ENCODE measurements at places on chromosomes 4 and X. TPM values are rescaled to one million over a fixed set of nuclear protein-coding genes. Genes with fewer than 3 reads are reported as not detected.

DNA sequence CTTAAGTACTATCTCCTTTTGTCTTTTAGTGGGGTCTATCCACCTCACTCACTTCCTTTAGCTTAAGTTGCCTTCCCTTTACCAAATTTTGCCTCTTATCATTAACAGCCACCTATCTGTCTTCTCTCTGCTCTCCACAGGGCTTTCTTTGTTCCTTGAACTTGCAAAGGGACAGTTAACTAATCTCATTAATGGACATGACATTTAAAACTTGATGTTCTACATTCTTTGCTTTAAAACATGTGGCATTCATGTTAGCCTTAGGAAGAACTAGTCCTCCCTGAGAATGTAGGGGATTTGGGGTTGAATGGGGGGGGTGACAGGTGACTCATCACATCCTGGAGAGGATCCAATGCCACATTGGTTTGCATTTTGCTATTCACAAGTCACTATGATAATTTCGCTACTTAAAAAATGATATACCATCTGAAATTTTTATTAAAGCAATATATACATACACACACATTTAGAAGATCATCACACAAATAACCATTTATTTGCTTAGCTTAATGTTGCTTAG lies 41.0 kb upstream of the DMD start:
- H3K4me1 ChIP-seq, result no peaks in the 10 kb centered on the region
- H3K36me3 ChIP-seq, result no peaks in the 10 kb centered on the region
- H3K4me3 ChIP-seq, result no peak overlapping the region
- H3K27ac ChIP-seq, result no peak overlapping the region
- no peaks in the 10 kb centered on the region for H3K27me3 ChIP-seq

DNA sequence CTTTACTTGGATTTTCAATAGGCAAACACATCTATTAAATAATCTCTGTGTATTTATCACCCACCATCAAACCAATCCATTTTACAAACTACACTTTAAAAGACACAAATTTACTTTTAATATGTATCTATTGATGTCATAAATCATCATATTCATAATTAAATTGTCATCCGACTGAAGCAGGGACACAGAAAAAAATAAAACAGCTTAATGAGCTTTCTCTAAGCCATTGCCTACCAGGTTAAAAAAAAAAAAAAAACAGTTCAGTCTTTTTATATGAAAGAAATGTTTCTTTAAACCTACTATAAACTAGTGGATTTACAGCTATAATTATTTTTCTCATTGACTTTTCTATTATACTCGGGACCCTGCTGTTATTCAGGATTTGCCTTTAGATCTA lies 57.3 kb downstream of the PABPC4L start:
- no peak for DNase-seq
- H3K4me3 ChIP-seq, result no peak overlapping the region
- H3K4me1 ChIP-seq, result no peaks in the 10 kb centered on the region
- H3K36me3 ChIP-seq, result no peaks in the 10 kb centered on the region

- no peak for DNase-seq
- H3K27me3 ChIP-seq, result no peaks in the 10 kb centered on the region
- no peak overlapping the region for H3K27ac ChIP-seq
- no peaks in the 10 kb centered on the region for H3K36me3 ChIP-seq
These were observed 14.2 kb upstream of the FGF16 start for GRCh38 chrX:77433001-77433400.

CCDC160 gene
- total RNA-seq, result not detected

GRCh38 chr4:155353923-155354540 lies 22.7 kb downstream of the MAP9 start:
- H3K36me3 ChIP-seq, result peaks cover 1% of the 10 kb centered on the region
- no peak overlapping the region for H3K27ac ChIP-seq
- no peak overlapping the region for H3K4me3 ChIP-seq
- no peaks in the 10 kb centered on the region for H3K4me1 ChIP-seq
- no peaks in the 10 kb centered on the region for H3K27me3 ChIP-seq

DNA sequence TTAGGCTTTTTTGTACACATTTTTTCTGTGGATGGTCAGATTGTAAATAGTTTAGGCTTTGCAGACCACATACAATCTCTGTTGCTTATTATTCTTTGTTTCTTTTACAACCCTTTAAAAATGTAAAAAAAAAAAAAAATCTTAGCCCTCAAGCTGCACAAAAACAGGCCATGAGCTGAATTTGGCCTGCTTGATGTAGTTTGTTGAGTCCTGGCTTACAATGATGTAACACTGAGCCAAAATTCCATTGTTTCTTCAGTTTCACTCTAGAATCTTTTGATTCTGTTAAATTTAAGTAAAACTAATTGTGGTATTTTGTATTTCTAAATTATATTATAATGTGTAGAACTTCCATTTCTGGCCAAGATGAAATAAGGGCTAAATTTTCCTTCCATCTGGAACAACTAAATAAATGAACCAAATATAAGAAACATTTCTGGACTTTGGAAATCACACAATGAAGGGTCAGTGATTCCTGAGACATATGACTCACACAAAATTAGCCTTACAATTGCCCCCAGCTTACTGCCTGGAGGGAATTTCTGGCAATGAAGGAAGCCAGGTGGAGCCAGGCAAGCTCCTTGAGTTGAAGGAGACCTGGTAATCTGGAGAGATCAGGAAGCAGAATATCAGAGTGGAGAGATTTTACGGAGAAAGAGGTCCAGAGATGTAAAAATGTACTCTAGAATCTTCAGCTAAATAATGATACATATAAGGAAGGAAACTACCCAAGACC lies 29.8 kb downstream of the IQCM start:
- no peaks in the 10 kb centered on the region for H3K36me3 ChIP-seq
- no peaks in the 10 kb centered on the region for H3K4me1 ChIP-seq
- no peak for DNase-seq
- H3K27ac ChIP-seq, result no peak overlapping the region
- no peaks in the 10 kb centered on the region for H3K27me3 ChIP-seq
- H3K4me3 ChIP-seq, result no peak overlapping the region

GABRB1 gene
- not detected for total RNA-seq

GRCh38 chr4:7207628-7208231 lies 15.4 kb downstream of the SORCS2 start:
- no peak overlapping the region for H3K27ac ChIP-seq
- H3K4me3 ChIP-seq, result no peak overlapping the region
- no peak for DNase-seq
- H3K36me3 ChIP-seq, result no peaks in the 10 kb centered on the region
- peaks cover 2% of the 10 kb centered on the region for H3K27me3 ChIP-seq

SUPT20HL2 gene
- total RNA-seq, result not detected

GRCh38 chr4:8199594-8200301 lies 658 bp downstream of the SH3TC1 start:
- H3K27ac ChIP-seq, result peak overlapping the region; percentile 95
- peak overlapping the region; percentile 89 for H3K4me3 ChIP-seq

NUDT10 gene
- 0.20 TPM for total RNA-seq

DNA sequence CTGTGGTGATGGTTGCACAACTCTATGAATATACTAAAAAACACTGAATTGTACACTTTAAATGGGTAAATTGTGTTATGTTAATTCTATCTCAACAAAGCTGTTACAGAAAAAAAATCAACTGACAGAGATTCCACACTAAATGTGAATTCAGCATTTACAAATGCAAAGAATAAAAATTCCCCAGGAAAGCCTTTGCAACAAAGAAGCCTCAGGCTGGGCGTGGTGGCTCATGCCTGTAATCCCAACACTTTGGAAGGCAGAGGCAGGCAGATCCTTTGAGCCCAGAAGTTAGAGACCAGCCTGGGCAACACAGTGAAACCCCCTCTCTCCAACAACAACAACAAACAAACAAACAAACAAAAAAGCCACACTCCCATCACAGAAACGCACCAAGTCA lies 8.9 kb downstream of the BCLAF3 start:
- no peaks in the 10 kb centered on the region for H3K27me3 ChIP-seq
- peaks cover 16% of the 10 kb centered on the region for H3K36me3 ChIP-seq
- no peaks in the 10 kb centered on the region for H3K4me1 ChIP-seq
- no peak overlapping the region for H3K4me3 ChIP-seq
- DNase-seq, result no peak

TRIML2 gene
- total RNA-seq, result not detected

- H3K36me3 ChIP-seq, result no peaks in the 10 kb centered on the region
- no peaks in the 10 kb centered on the region for H3K4me1 ChIP-seq
- H3K4me3 ChIP-seq, result no peak overlapping the region
- H3K27me3 ChIP-seq, result no peaks in the 10 kb centered on the region
These were observed 342.9 kb downstream of the CFAP299 start for GRCh38 chr4:80678413-80678812.

RBM3 gene
- total RNA-seq, result 318 TPM

GRCh38 chr4:110480031-110480549 lies 4.1 kb downstream of the ENPEP start:
- no peaks in the 10 kb centered on the region for H3K36me3 ChIP-seq
- peaks cover 8% of the 10 kb centered on the region for H3K27me3 ChIP-seq
- H3K4me3 ChIP-seq, result no peak overlapping the region
- no peaks in the 10 kb centered on the region for H3K4me1 ChIP-seq
- no peak for DNase-seq

DNA sequence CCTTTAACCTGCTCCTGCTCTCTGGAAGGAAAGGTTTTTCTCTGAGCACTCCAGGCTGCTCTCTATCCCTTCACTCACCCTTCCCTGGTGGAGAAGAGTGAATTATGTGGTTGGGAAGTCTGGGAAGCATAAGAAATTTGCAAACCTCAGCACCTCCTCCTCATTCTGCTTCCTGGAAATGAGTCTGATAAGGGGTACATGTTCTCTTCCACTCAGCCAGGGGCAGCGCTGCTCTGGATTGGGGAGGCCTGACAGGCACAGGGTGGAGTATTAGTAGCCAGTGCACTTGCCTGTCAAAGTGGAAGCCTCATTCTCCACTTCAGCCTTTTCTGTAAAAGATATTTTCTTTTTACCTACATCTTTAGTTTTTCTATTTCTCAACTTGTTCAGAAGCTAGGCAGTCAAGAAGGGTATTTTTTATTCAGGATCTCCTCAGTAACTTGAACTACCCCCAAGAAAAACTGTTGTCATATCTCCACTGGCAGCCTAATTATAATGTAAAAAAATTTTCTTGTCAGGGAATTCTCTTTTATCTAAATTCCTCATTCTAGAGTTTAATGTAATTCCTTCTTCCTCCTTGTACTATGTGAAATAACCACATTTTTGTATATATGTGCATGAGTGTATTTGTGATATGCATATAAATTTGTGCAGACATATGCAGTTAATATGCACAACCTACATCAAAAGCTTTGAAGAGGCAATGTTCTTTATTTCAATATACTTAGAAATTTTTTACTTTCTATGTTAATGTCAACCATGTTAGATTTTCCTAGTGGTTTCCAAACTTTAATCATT lies 15.3 kb downstream of the ADAMTS3 start:
- no peaks in the 10 kb centered on the region for H3K27me3 ChIP-seq
- H3K4me3 ChIP-seq, result no peak overlapping the region
- no peak for DNase-seq
- H3K27ac ChIP-seq, result no peak overlapping the region
- no peaks in the 10 kb centered on the region for H3K4me1 ChIP-seq
- no peaks in the 10 kb centered on the region for H3K36me3 ChIP-seq

ESX1 gene
- not detected for total RNA-seq

SYTL4 gene
- not detected for total RNA-seq

MAGEC2 gene
- total RNA-seq, result not detected

TLR1 gene
- 1.9 TPM for total RNA-seq

DNA sequence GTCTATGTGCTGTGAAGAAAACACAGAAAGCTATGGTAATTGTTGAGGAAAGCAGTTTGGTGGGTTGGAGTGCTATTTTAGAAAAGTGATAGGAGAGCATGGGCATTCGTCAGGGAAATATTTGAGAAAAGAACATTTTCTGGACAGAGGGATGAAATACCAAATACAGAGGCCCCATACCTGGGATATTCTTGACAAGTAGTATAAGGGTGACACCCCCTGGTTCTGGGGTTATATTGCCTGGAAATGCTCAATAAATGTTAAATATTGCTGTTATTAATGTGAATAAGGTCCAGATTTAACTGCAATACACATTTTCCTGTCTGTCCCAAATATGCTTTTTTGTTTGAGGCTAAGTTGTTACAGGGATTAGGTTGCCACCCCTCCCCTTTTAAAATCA lies 42.9 kb downstream of the WWC2 start:
- H3K4me3 ChIP-seq, result no peak overlapping the region
- no peaks in the 10 kb centered on the region for H3K36me3 ChIP-seq
- H3K4me1 ChIP-seq, result no peaks in the 10 kb centered on the region
- H3K27me3 ChIP-seq, result peaks cover 3% of the 10 kb centered on the region

CXCL3 gene
- total RNA-seq, result 0.18 TPM

PSAPL1 gene
- total RNA-seq, result not detected

DNA sequence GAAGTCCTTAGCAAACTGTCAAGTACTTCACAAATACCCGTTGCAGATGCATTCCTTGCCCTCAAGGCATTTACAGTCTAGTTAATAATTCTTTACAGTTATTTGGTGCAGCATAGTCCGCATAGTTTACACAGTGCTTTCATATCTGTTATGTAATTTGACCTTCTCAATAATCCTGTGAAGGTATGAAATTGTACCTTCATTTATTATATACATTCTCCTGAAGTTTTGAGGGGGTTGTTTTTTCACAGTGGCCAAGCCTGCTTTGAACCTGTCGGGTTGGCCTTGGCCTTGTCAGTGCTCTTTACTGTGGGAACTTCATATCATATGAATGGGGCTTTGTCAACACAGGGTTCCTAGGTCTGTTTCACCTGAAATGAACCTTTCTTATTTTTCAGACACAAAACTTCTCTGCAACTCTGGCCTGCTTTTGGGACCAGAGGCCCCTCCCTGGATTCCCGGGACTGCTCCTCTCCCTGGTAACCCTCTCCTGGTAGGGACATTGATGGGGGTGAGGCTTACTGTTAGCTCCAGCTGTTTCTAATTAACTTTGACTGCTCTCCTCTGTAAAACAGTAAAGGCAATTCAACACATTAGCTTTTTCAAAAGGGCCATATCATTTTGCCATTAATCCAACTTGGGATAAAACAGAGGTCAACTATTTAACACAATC lies 9.1 kb downstream of the IGFBP7 start:
- H3K4me3 ChIP-seq, result no peak overlapping the region
- no peaks in the 10 kb centered on the region for H3K36me3 ChIP-seq
- no peaks in the 10 kb centered on the region for H3K4me1 ChIP-seq
- no peak overlapping the region for H3K27ac ChIP-seq
- H3K27me3 ChIP-seq, result peaks cover 26% of the 10 kb centered on the region
- DNase-seq, result no peak

GALNT7 gene
- 30.5 TPM for total RNA-seq

GRCh38 chr4:142728233-142728632 lies 117.9 kb downstream of the INPP4B start:
- H3K4me1 ChIP-seq, result no peaks in the 10 kb centered on the region
- no peak for DNase-seq
- no peak overlapping the region for H3K4me3 ChIP-seq
- H3K27ac ChIP-seq, result no peak overlapping the region
- no peaks in the 10 kb centered on the region for H3K27me3 ChIP-seq

EVC2 gene
- 0.32 TPM for total RNA-seq

GRCh38 chrX:29496636-29497180 lies 718.7 kb upstream of the MAGEB2 start:
- no peaks in the 10 kb centered on the region for H3K36me3 ChIP-seq
- no peak overlapping the region for H3K4me3 ChIP-seq
- H3K4me1 ChIP-seq, result no peaks in the 10 kb centered on the region
- H3K27ac ChIP-seq, result no peak overlapping the region

GRCh38 chrX:143081231-143081630 lies 55.5 kb downstream of the SPANXN4 start:
- DNase-seq, result no peak
- H3K4me1 ChIP-seq, result no peaks in the 10 kb centered on the region
- no peaks in the 10 kb centered on the region for H3K36me3 ChIP-seq
- H3K27me3 ChIP-seq, result no peaks in the 10 kb centered on the region
- no peak overlapping the region for H3K4me3 ChIP-seq
